ENCODE measurements at places on chromosomes 1 and 21. TPM values are rescaled to one million over a fixed set of nuclear protein-coding genes. Genes with fewer than 3 reads are reported as not detected.

The SPATA6 gene
- total RNA-seq, result 2.2 TPM

The FALEC gene
- total RNA-seq, result 0.39 TPM

The LMOD1 gene
- total RNA-seq, result not detected

The TTC13 gene
- total RNA-seq, result 10.5 TPM

The RAP1GAP gene
- 14.4 TPM for total RNA-seq

The ADORA1 gene
- total RNA-seq, result 1.2 TPM

The C1orf141 gene
- not detected for total RNA-seq

Measured in A549 treated with CpdA at 1 μM for 4 hours (cell line).